ENCODE measurements at places on chromosomes 11 and 22.
A peak's percentile ranks its signal among the peaks of the same experiment; 100 is the strongest.

DNA sequence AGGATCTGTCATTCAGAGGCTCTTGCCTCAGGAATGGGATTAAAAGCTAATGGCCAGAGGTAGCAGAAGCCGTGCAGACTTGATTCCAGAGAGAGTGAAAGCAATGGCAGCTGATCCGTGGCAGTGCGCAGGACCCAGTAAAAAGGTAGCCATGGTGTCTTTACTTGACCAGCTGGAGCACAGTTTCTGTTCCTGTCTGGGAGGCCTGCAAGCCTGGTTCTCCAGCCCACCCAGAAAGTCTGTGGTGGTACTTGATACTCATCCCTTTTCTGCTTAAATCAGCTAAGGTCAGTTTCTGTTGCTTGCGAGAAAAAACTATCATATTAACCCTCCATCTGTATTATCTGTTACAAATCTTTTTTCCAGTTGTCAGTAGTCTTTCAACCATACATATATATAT is 86.7 kb downstream of the RPS6KA4 start:
- no peak for DNase-seq

GRCh38 chr11:108069947-108070346 is 51.4 kb upstream of the ACAT1 start:
- peak; percentile 4 for DNase-seq

- no peak for DNase-seq
Observed at GRCh38 chr11:43497144-43497543, 138.4 kb downstream of the TTC17 start.

- no peak for DNase-seq
Observed at GRCh38 chr22:50186761-50187523, 1.2 kb downstream of the TRABD start.

DNA sequence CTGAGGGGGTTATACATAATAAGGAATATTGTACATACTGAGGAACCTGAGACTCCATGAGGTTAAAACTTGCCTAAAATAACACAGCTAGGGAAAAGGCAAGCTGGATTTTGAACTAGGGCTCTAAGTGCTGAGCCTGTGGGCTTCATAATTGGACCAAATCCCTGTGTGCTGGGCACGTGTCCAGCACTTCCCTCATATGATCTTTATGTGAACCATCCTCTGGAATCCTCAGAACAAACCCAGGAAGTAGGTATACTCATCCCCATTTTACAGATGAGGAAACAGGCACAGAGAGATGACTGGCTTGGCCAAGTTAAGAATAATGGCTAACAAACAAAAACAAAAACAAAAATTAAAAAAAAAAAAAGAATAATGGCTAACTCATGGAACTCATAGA is 14.9 kb downstream of the RTN4RL2 start:
- no peak for DNase-seq

DNA sequence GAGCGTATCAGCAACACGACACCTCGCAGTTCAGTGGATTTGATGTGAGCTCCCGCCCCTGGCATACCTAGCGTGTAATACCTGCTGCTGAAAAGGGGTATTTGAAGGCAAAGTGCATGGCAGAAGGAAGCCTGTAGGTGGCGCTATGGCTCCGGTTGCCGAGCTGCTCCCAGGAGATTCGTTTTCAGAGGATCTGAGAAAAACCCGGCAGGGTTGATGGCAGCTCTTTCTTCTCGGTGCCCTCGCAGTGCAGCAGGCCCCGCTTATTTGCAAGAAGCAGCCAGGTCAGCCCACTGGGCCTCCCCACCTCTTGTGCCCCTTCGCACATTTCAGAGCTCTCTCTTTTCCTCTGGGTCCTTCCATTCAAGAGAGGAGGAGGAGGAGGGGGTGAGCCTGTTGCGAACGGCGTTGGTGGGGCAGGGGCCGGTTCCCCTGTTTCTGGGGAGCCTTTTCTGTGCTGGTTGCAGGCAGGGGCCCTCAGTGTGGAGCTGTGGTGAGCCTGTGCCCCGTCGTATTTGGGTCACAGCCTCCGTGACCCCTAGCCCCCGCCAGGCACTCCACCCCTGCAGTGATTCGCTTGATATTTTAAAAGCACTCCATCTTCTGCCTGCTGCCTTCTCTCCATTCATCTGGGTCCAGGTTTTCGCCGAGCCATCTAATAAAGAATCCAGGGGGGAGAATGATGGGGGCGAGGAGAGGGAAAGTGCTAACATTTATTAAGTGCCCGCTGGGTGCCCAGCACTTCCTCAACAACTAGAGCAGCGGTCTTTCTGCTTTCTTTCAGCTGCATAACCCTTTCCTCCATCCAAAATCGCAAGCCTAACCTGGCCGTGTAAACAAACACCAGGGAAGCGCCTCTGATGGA is 85.3 kb upstream of the SYT13 start:
- peak; percentile 73 for DNase-seq

GRCh38 chr11:14898355-14898754 is 6.3 kb upstream of the CYP2R1 start:
- DNase-seq, result no peak

DNA sequence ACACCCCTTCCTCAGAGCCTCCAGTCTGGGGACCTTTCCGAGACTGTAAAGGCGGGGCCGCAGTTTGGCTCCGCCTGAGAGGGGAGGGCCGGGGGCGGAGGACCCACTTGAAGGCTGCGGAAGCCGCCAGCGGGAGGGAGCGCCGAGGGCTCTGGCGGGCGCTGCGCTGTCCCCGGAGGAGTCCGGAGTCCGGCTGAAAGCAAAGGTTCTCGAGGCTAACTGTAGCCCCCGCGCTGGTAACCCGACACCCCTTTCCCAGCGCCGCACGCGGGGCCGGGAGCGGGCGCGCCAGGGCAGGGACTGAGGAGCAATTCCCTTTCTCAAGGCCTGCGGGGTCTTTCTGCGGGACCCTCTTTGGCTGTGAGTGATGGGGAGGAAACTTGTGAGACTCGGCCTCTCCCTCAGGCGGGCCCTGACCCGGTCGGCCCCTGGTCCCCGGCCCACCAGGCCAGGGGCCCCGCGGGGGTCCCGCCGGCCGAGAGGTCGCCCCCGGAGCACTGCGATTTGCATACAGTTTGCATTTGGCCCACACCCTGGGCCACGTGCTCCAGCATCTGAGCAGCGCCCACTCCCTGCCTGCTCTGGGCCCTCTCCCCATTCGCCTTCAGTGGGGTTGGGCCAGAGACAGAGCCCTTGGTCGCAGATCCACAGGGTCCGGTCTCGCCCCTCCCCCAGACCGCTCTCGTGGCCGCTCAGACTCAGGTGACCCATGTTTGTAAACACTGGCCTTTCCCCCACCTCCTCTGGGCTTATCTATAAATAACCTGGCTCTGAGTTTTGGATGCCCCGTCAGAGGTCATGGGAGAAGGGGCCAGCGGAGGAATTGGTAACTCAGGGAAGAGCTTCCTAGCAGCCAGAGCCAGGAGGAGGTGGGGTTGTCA is 519 bp upstream of the ART5 start:
- peak; percentile 65 for DNase-seq

GRCh38 chr11:61337706-61338470 is 4.9 kb downstream of the TKFC start:
- DNase-seq, result no peak

DNA sequence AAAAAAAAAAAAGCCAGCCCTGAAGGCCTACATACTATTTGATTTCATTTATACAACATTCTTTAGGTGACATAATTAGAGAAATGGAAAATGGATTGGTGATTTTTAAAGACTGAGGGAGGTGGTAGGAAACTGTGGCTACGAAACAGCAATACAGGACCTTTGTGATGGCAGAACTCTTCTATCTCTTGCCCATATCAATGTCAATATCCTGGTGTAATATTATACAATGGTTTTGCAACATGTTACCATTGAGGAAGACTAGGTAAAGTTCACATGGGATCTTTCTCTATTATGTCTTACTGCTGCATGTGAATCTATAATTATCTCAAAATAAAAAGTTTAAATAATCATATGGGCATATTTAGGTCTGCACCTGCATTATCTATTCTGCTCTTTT is 371.2 kb downstream of the ETS1 start:
- no peak for DNase-seq

- DNase-seq, result no peak
Observed at GRCh38 chr11:92846491-92847125, 122.8 kb upstream of the MTNR1B start.

DNA sequence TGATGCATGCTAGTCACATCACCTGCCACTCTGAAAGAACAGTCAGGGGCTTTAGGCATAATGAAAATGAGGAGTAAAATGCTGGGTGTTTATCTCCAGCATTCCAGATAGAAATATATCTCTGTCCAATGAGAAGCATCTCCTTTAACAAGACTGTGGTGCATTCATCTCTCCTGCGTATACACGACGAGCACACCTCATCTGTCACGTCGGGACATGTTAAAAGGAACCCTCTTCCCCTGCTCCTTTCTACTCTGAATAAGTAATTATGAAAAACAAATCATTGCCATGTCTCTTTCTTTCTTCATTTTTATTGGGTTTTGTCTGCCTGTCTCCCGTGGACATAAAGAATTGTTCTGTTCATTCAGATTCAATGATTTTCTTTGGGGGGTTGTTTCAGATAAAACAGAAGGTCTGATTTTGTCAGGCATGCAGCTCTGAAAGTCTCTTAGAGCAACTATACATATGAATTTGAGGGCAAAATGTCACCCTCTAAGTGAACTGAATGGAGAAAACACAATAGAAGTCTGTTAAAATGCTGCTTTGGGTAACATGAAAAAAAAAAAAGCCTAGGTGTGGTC is 195.0 kb downstream of the MAML2 start:
- no peak for DNase-seq

DNA sequence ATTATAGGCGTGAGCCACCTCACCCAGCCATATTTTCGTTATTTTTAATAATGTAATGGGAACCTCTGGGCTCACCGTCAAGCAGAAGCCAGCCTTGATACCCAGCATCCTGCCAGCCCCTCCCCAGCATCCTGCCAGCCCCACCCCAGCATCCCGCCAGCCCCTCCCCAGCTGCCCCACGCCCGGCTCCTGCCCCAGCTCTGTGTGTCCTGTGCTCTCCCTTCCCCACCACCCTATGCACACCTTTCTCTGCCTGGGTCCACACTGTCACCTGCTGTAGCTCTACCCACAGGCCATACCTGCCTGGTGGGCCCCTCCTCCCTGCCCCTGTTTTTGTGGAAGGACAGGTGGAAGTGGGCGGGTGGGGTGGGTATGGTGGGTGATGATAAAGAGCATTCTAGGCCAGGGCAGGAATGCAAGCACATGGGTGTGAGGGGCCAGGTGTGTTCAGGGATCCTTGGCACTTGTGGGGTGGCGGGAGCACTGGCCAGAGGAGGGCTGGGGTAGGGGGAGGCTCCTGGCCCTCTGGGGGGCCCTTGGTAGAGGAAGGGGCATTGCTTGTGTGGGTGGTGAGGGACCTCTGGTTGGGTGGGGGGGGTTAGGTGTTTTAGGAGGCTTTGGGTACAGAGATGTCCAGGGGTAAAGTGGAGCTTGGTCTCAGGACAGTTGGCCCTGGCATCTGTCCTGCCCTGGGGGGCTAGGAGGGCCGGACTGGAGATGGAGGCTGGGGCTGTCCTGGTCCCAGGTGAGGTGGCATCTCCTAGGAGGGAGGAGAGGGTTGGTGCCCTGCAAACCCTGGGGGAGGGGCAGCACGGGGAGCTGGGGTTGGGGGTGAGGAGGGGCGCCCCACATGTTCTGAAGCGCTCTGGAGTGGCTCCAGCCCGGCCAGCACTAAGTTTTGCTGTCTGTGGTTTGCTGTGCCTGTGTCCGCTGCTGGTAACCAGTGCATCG is 25.9 kb upstream of the GRAMD4 start:
- DNase-seq, result no peak

DNA sequence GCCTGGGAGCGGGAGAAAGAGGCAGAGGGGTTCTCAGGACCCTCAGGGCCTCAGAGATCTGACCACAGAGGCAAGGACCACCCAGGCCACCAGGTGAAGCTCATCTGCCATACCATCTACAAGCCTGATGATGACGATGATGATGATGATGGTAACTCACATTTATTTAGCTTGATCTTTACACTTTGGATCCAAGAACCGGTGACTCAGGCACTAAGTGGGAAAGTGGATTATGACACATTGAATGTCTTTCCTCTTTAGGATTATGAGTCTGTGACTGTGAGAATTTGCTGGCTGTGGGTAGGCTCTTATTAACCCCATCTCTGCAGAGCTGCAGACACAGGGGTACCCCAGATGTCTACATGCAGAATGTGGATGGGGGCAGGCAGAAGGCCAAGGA is 110.3 kb downstream of the DSCAML1 start:
- DNase-seq, result no peak

- DNase-seq, result no peak
Observed at GRCh38 chr11:32081129-32081641, 9.7 kb upstream of the RCN1 start.

DNA sequence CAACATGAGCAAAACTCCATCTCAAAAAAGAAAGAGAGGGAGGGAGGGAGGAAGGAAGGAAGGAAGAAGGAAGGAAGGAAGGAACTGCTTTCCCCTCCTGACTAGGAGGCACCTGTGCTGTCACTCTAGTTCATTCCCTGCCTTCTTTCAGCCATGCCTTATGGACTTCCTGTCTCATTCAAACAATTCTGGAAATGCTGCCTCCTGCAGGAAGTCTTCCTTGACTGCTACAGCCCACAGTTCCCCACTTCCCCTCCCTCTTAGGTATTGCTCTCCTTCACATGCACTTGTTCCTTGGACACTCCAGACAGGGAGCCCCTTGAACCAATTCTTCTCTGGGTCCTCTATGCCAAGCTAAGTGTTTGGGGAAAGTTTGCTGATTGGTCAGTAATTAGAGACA is 31.6 kb upstream of the WNT11 start:
- no peak for DNase-seq

- DNase-seq, result peak; percentile 72
Observed at GRCh38 chr11:32088117-32088941, 2.5 kb upstream of the RCN1 start.

DNA sequence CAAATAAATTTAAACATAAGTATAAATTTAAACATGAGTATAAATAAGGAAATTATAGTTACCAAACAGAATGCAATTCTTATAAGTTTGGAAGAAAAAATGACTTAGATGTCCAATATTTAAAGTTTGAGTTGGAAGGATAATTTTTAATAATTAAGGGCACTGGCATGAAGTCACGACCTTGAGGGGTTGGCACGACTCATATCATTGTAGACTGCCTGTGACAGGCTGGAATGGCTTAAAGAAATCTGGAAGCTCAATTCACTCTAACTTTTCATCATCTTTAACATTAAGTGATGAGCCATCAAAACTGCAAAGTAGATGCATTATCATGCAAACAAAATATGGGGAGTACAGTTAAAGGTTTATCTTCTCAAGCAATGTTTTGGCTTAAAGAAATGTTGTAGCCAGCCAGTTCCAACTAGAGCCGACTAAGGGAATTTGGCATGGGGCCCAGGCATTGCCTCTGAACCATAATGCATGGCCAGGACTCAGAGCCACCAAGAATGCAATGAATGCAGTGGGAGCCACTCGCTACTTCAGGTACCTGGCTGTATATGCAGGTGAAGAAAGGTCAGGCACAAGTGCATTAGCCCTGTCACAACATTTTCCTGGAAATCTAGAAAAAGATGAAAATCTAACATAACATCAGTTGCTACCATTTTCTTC is 33.4 kb downstream of the PGR start:
- DNase-seq, result no peak

- DNase-seq, result no peak
Observed at GRCh38 chr11:122099374-122100036, 16.5 kb downstream of the BLID start.

- no peak for DNase-seq
Observed at GRCh38 chr11:121807051-121807450, 309.0 kb downstream of the BLID start.

- no peak for DNase-seq
Observed at GRCh38 chr11:87260811-87261210, 223.1 kb downstream of the TMEM135 start.
